Left hindlimb (tissue), 1 donor: ENCODE measurements at places on chromosomes 6 and 20.

GRCh38 chr6:24720131-24720603 is 1.2 kb upstream of the C6orf62 start:
- DNase-seq = peak; percentile 77

DNA sequence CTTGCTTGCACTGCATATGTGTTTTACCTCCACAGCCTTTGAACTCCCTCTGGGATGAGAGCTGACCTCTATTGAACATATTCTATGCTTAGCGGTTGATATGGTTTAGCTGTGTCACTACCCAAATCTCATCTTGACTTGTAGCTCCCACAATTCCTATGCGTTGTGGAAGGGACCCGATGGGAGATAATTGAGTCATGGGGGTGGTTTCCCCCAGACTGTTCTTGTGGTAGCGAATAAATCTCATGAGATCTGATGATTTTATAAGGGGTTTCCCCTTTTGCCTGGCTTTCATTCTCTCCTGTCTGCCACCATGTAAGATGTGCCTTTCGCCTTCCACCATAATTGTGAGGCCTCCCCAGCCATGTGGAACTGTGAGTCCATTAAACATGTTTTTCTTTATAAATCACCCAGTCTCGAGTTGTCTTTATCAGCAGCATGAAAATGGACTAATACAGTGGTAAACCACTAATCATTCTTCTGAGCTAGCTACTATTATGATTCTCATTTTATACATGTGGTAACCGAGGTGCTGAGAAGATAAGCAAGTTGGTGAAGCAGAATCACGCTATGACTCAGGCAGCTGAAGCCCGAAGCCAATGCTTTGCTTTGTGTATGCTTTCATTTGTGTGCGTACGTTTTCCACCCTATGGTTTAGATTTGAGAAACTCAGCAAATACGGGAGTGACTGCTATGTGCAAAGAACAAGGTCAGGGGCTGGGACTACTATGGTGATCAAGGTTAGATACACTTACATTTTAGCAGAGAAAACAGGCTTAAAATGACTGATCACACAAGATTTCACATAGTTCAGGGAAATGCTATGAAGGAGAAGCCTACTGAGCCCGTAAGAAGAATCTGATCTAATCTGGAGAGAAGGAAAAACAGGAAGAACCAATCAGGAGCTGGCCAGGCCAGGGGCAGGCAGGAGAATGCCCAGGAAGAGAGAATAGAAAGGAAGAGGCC is 363.5 kb downstream of the ESR1 start:
- DNase-seq = no peak

DNA sequence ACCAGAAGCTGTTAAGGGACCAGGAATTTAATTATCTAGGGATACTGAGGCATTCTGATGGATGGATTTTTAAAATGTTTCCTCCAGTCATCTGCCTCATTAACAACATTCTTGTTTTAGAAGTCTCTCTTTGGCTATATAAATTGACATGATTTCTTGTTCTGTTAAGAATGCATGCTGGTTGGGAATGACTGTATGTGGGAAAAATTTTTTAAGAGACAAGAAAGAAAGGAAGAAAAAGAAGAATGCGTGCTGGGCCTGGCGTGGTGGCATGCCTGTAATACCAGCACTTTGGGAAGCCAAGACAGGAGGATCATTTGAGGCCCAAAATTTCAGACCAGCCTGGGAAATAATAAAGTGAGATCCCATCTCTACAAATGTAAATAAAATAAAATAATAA is 203.6 kb downstream of the GJA1 start:
- DNase-seq = no peak

DNA sequence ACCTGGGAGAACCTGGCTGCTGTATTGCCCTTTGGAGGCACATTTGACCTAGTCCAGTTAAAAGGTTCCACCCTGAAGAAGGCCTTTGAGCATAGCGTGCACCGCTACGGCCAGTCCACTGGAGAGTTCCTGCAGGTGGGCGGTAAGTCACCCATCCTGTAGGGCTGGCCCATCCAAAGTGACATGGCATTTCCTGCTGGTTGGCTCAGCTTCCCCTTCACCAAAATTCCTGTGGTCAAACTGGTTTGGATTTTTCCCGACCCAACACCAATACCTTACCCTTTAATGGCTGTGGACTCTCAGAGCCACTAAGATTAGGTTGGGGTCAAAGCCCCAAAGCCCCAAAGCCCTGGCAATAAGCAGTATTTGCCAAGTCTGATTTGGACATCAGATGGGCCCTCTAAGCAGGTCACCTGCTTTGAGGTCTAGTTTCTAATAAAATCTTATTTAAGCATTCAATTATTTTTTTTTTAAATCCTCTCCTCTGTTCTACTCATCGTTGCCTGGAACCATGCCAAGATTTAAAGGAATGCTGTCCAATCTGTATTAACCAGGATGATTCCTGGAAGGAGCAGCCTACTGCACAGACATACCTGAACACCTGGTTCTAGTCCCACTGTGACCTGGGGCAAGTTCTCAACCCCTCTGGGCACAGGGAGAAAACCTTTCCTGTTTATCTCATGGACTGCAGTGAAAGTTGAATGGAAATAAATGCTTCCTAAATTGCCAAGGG is 40.8 kb downstream of the NT5E start:
- no peak for DNase-seq

GRCh38 chr6:151784441-151785214 is 22.9 kb upstream of the ESR1 start:
- no peak for DNase-seq

DNA sequence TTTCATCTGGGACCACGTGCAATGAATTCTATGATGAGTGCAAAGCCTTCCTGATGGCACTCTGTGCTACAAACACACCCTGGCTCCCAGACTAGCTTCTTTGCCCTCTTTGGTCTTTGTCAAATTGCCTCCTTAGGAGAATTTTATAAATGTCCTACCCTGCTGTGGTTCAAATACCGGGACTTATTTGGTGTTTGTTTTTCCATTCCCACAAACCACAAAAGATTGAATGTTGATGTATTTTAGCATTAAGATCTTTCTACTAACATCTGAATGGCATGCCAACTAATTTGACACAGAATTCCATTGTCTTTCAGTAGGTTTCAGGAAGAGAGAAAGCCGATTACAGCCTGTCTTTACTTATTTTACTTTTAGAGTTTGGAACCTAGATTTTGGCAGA is 424.2 kb upstream of the SLC35B3 start:
- DNase-seq = no peak
